ENCODE measurements at places on chromosomes 13 and 19.

GRCh38 chr19:36436531-36436930 lies 18.1 kb upstream of the ZFP82 start:
- no peak for DNase-seq

DNA sequence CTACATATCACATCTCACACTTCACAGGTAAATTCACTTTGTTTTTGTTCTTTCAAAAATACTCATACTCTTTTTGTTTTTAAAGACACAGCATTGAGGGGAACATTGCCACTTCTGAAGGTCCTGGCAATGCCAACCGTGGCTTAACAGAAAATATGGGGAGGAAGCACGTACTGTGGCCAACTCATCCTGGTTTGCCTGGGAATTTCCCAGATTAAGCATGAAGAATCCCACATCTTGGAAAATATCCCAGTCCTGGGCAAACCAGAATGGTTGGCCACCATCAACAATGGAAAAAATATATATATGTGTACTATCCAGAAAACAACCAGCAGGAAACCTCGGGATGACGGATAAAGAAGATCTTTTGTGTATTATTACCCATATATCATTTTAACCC lies 1032.2 kb upstream of the SLC10A2 start:
- no peak for DNase-seq

GRCh38 chr19:14677464-14677863 lies 2.8 kb upstream of the ADGRE3 start:
- no peak for DNase-seq

- DNase-seq = no peak
Measured at GRCh38 chr19:14337510-14337909, 43.7 kb upstream of the ADGRE5 start.

GRCh38 chr13:64723724-64724123 lies 2506.4 kb downstream of the PCDH9 start:
- no peak for DNase-seq

DNA sequence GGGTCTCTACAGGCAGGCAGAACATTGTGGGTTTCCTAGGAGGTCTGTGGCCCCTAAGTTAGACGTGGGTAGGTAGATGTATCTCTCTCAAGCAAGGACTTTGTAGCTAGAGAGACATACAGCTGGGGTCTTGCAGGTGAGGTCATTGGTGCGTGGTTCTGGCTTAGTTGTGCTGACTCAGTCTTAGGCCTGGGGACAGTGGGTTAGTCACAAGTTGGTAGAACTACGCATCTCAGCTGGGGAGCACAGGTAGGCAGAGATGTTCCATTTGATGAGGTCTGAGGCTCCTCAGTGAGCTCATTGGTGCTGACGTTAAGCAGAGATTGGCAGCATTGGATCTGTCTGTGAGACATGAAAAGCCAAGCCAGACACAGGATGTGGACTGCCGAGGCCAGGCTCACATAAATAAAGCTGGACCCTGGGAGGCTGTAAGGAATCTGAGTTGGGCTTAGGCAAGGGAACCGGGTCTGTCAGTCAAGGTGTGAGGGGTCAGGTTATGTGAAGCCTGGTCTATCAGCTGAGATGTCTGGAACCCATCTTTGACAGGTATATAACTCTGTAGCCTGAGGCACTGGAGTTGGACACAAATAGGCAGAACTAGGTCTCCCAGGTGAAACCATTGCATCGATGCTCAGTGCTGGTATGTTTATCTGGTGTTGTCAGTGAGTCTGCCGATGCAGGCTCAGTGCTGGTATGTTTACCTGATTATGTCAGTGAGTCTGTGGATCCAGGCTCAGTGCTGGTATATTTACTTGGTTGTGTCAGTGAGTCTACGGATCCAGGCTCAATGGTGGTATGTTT lies 17.4 kb upstream of the PDCD2L start:
- no peak for DNase-seq

GRCh38 chr13:78597602-78597932 lies 5.8 kb downstream of the POU4F1 start:
- no peak for DNase-seq

DNA sequence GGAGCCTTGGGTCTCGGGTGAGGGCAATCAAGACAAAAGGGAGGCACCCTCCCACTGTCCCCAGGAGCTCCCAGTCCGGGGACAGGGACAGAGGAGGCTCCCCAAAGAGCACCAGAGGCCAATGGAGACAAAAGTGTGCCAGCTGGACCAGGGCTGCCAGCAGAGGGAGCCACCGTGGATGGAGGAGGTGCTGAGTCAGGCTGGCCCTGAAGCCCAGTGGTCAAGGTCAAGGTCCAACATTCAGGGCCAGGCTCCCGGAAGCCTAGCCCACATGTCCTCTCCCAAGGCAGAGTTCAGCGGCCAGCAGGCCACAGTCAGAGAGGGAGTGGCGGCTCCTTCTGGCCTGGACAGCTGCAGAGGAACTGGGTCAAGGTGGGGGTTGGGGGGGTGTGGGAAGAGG lies 8.4 kb downstream of the COL5A3 start:
- no peak for DNase-seq

GRCh38 chr13:114100446-114101357 lies 31.7 kb downstream of the RASA3 start:
- peak; percentile 85 for DNase-seq

Data from right hindlimb (tissue), 1 donor.